ENCODE measurements at places on chromosomes 13 and 19. TPM values are rescaled to one million over a fixed set of nuclear protein-coding genes. Genes with fewer than 3 reads are reported as not detected.

GRCh38 chr13:46008631-46009030 is 43.9 kb downstream of the ZC3H13 start:
- DNase-seq = no peak

GRCh38 chr13:90956031-90956430 is 391.5 kb upstream of the MIR17HG start:
- DNase-seq = no peak

DNA sequence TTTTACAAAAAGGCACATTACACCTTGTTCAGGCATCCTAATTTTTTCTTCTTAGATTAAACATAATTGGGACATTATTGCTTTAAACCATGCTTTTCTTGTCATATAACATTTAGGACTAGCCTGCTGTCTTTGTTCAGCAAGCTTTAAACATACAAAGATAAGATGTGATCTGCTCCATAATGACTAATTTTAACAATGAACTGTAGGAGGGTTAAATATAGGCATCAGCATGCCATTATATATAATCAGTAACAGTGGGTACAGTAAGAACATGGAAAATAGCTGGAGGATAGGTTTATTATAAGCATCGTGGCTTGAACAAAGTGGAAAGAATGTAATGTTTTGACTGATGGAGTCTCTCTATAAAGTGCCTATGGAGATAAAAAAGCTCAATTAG is 661.7 kb downstream of the SLITRK6 start:
- DNase-seq = no peak

DNA sequence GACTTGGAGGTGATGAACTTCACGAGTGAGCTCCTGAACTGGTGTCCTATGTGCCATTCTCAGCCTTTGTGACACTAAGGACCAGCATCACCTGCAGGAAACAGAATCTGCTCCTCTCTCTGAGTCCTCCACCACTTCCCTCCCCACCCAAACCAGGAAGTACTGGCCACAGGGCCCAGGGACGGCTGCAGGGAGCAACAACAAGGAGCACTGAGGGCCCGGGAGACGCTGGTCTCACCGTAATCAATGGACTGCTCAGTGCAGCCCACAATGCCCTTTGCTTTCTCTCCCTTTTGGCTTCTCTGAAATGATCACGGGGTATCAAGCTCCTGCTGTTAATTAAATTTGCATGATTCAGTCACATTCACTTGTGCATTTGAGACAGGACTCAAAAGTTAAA is 18.6 kb downstream of the PEPD start:
- no peak for DNase-seq

GRCh38 chr19:16581145-16581970 is 9.1 kb upstream of the SLC35E1 start:
- no peak for DNase-seq

Gene ZNF773
- 3.1 TPM for total RNA-seq

Measured in heart right ventricle (tissue), 16 donors.